CD4-positive, alpha-beta T cell treated with Interleukin-17A for 4 hours (primary cell): ENCODE measurements at places on chromosomes 1 and 21.

GRCh38 chr21:16945580-16945979 is 567.3 kb upstream of the CXADR start:
- no peak for DNase-seq

GRCh38 chr1:176897350-176898236 is 266.9 kb downstream of the ASTN1 start:
- peak; percentile 11 for DNase-seq

DNA sequence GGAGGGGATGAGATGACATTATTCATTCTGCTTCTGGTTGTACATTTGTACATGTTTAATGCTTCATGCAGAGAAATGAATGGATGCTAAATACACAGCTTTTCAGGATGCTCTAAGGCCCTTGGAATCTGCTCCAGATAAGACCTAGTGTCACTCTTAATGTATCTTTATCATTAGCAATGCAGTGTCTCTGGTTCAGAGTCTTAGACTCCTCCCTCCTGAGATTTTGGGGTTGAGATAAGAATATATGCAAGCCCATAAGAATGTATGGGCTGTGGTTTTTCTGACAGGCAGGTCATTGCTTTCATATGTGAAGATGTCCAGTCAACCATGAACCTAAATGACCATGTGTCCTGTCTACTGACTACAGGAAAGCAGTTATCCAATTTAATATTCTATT is 415.5 kb downstream of the RPS6KC1 start:
- DNase-seq: no peak

- no peak for DNase-seq
These were observed 760 bp upstream of the SF3B4 start for GRCh38 chr1:149928401-149928724.

DNA sequence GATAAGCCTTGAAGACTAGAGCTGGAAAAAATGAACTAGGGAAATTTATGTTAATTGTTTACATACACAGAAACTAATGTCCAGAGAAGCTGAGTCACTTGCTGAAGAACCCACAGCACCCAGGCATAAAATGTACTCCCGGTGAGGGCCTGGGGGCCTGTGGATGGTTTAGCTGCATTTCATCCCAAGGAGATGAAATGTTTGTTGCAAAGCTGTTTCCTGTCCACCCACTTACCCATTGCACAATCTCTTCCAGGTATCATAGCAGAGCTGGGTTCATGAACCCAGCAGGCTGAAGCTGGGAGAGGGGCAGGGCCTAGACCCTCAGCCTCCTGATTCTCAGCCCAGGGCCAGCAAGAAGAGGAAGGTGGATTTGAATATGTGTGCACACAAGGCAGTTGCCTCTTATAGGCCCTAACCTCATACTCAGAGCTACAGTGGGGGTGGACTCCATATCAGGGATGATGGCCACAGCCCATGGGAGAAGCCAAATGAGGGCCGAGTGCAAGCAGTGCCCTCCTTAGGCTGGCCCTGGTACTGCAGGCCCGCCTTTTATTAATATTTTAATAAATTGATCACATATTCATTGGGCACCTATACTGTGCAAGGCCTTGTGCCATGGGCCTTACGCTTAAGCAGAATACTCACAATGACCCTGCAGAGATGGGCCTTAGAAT is 110.8 kb downstream of the LACTBL1 start:
- DNase-seq: no peak

DNA sequence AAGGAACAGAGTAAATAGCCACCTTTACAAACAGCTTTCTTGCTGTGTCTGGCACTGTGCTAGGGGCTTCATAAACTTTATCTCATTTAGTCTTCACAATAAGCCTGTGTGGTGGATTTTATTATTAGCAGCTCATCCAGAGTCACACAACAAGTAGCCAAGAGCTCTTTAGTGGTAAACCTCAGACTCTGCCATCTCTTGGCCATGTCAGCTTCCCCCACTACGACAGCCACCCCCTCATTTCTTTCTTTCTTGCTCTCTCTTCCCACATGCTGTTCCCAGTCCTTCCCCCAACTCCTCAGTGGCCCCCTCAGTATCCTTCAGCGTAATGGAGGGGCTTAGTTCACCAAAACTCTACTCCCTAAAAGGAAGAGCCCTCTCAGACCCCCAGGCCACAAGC is 1.2 kb upstream of the ZNF683 start:
- no peak for DNase-seq

DNA sequence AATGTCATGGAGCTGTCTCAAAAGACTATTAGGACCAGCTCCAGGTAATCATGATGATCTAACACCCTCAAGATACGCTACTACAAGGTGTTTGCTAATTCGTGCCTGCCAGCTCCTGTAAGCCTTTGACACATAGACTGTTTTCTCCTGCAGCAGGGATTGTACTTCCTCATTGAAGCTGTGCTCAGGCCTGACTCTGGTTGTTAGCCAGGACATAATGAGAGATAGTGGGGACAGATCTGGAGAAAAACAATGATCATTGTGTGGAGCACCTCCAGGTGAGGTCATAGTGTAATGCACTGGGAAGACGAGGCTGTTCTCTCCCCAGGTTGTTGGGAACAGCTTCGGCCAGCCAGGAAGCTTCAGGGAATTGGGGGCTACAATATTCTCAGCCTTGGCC is 94.6 kb downstream of the SETD4 start:
- no peak for DNase-seq

GRCh38 chr1:229808272-229808671 is 182.2 kb downstream of the URB2 start:
- DNase-seq: no peak
